AG10803 (cell line): ENCODE measurements at places on chromosomes 3 and 15.

- no peak for DNase-seq
Measured at GRCh38 chr3:54347933-54348332, 225.6 kb downstream of the CACNA2D3 start.

GRCh38 chr3:100084100-100084806 is 30.0 kb downstream of the FILIP1L start:
- DNase-seq: no peak

GRCh38 chr3:45921158-45922038 is 21.9 kb upstream of the CXCR6 start:
- DNase-seq: no peak

GRCh38 chr3:136018876-136019275 is 53.3 kb downstream of the PPP2R3A start:
- peak; percentile 66 for DNase-seq

- no peak for DNase-seq
Measured at GRCh38 chr3:74314696-74315095, 299.8 kb downstream of the CNTN3 start.

DNA sequence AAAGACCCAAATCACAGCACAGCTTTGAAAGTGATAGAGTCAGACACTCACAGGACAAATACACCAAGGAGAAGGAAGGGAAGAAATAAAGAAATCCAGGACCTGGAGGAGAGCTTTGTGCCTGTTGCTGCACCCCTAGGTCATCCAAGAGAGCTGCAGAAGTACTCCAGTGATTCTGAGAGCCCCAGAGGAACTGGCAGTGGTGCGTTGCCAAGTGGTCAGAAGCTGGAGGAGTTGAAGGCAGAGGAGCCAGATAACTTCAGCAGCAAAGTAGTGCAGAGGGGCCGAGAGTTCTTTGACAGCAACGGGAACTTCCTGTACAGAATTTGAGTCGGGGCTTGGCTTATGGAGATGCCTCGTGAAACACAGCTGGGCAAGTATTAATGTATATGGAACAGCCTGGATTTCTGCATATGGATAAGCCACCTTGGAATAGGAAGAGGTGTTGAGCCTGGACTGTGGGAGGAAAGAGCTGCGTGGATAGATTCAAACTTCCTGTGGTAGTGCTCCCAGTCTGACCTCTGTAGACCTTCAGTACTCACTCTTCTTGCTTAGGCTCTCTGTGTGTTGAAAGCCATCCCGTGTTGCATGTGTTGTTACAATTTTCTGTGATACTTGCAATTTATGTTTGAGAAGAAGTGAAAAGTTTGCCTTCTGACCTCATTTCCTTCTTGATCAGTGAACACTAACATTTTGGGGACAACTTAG is 6.1 kb downstream of the NGRN start:
- DNase-seq: no peak

GRCh38 chr3:44874308-44874707 is at the start of gene TGM4:
TSS of gene TGM4 (plus strand) at chr3:44874608. CDS start at chr3:44874679, 71 bp downstream.
- DNase-seq: no peak

DNA sequence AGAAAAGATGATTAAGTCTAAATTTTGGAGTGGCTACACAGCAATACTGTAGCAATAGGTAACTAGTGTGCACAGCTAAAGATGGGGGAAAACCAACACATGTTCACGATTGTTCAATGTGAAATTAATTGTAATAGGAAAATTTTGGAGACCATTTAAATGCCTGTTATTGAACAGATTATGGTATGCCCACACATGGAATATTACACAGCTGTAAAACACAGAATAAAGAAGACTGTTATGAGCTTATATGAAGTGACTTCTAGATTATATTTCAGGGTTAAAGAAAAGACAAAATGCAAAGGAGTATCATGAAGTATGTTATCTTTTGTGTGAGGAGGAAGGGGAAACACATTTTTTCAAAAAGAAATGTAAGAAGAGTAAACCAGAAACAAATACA is 43.8 kb downstream of the SPINK8 start:
- DNase-seq: no peak

DNA sequence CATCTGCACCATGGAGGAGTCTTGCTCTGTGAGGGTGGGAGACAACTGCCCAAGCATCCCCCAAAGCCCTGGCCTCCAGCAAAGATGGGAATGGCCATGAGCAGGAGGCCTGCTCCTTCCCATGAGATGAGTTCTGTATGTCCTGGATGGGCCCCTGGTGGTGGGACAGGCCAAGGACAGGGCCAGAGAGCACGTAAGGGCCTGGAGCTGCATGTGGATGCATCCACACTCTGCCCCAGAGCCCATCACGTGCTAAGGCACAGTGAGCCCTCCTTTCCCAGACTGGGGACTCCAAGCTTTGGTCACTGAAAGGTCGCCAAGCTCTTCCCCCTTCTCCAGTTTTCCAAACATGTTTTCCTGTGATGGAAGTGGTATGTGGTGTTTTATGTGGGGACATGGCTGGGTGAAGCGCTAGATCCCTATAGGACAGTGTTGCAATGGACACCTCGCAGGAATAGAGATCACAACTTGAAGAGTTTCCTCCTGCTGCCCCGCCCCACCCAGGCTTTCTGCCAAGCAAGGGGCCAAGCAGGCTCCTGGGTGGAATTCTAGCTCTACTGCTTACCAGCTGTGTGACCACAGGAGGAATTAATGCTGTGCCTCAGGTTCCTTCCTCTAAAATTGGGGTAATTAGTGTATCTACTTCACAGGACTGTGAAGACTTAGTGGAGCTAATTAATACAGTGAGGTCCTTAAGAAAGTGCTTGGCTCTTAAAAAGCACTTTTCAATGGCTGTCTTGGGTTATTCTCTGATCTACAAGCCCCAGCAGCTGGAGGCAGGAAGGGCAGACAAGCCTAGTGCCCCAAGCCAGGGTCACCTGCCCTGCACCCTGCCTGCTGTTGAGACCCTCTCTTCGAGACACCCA is 106.4 kb upstream of the RPL32 start:
- DNase-seq: peak; percentile 87

DNA sequence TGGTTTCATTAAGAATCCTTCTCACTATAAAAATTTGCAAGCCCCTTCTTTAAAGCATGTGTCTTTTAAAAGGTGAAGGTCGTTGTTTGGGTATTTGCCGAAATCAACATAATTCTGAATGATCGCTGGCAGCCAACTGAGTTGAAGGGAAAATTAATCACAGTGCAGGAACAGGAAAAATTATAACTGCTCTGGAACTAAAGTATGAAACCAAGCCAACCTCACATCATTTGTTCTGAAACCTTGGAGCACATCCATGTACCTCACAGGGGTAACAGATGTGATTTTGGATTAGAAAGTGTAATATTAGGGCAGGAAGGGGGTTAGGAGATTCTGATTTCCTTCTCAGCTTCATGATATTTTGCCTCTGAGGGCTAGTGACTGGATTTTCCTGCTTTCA is 52.2 kb upstream of the PTX3 start:
- DNase-seq: no peak

- DNase-seq: no peak
Measured at GRCh38 chr3:120552184-120553172, 43.7 kb upstream of the NDUFB4 start.

- no peak for DNase-seq
Measured at GRCh38 chr3:39850716-39851032, 41.3 kb downstream of the MYRIP start.

DNA sequence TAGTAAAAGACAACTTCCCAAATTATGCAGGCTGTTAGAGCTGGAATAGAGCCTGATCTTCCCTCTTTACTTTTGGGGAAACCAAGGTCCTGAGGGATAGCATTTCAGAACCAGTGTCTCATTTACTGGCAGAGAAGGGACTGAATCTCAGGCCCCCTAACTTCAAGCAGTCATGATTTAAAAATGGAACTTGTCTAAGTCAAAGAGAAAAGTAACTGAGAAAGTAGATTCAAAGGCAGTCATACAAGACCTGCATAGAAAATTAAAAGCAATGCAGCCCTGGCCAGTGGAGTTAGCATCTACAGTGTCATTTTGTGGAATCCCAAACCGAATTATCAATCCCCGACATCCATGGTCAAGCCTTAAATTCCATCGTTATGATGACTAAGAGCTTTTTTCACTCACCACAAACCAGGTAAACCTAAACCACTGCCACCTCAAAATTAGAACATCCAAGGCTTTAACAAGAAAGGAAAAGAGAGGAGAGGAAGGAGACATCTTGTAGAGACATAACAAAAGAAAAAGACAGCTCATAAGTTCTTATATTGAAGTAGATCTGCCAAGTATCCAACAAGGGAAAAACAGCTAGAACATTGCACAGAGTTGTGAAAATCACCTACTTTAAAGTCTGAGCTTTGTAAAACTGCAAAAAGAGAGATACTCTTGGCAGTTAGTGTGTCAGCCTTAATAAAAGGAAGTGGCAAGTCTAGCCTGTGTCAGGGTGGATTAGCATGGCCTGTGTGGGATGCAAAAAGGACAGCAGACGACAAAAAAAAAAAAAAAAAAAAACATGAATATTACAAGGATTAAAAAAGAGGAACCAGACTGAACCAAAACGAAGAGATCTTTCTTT is 54.1 kb upstream of the CCR2 start:
- DNase-seq: no peak

GRCh38 chr15:52227456-52227855 is 36.3 kb upstream of the GNB5 start:
- peak; percentile 87 for DNase-seq

DNA sequence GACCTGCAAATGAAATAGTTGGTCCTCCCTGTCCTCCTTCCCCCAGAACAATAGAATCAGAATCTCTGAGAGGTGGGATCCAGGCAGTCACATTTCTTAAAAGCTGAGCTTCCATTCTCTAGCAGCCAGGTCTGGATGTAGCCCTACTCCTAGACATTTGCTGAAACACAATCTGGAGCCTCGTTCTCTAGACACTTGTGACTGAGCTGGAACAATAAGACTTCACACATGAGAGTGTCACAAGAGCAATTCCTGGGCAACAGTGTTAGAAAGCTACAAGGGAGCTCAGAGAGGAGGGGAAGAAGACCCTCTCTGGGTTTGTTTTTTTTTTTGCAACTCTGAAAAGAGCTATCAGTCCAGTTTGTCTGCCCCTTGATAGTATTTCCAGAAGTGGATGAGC is 14.5 kb downstream of the CORO2B start:
- DNase-seq: no peak

DNA sequence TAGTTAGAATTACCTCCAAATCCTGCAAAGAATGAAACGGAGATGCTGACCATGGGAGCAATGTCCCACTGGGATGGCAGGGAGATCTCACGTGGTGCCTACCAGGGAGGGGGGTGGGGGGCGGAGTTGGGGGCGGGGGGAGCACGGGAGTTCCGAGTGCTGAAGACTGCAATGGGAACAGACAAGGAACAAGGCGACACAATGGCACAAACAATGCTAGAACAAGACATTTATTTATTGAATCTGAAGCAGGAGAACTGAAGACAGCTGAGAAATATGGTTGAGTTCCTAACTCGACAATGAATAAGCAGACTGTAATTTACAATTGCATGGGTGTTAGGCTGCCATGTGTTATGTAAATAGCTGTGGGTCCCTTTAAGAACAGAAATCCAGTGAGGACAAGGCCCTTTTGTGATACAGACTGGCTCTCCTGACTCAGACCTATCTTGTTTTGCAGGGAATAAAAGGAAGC is 91.2 kb downstream of the AQP9 start:
- DNase-seq: peak; percentile 38

- peak; percentile 29 for DNase-seq
Measured at GRCh38 chr15:57403566-57404325, 27.4 kb downstream of the CGNL1 start.

- no peak for DNase-seq
Measured at GRCh38 chr3:963755-964154, 129.1 kb upstream of the CNTN6 start.

DNA sequence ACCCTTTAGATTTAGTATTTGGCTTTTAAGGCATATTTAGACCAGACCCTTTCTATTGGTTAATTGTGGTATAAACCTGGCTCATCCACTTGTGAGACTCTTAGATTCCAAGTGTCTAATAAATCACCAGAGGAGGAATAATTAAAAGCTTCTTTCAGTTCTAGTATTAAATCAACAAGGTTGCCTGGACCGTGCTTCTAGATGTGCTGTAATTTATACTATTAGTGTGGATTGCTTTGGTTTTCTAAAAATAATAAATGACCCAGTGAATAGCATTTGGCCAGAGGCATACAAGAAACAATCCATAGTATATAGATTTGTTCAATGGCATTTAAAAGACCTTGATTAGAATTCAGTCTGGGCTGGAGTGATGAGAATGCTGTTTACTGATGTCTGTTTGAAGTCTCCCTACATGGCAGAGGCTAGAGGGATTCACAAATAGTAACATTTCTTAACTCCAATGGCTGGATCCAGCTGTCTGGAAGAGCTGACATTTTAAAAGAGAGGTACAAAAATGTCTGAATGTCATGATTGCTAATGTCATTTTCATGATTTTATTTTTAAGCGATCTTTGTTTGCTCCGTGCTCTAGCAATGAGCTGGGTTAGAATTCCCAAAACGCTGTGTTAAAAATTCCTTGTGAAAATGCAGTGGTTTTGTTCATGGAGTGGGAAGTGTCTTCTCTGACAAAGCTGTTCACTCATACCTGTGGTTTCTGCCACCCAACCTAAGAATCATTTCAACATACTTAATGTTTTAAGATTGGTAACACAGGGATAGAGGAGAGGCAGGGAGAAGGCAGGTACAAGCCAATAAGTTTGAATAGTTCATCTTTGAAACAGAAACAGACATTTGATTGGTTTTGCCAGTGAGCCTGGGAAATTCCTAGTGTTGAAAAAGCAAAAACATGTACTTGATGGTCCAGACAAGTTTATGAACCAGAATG is 89.9 kb downstream of the RBMS3 start:
- DNase-seq: peak; percentile 48

DNA sequence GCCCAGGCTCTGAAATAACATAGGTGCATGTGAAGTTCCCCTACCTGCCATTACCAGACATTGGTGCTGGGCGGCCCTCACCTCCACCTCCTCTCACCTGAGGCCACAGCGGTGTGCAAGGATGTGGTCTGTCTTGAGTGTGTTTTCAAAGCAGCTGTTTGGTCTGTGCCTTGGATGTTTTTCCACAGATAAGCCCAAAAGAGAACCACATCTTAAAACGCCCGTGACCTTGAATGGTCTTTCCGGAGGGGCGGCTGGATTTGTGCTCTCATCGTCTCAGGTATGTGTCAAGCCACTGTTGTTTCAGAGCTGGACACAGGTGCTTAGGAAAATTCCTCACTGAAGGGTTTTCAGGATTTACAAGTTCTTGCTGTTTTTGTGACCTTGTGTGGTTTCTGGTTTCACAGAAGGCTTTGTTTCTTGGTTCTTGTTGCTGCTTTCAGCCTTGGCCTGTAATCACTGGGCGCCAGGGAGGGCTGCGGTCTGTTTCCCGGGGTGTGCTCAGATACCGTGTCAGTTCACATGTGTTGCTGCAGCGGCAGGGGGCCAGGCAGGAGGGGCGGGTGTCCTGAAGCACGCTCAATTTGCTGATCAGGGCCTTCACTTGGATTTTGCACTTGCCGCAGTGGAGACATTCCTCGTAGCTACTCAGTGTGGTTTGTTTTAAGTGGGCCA is 128.4 kb downstream of the IGF1R start:
- DNase-seq: peak; percentile 85
